PC-3 (cell line): ENCODE measurements at places on chromosomes 5 and 9. TPM values are rescaled to one million over a fixed set of nuclear protein-coding genes. Genes with fewer than 3 reads are reported as not detected.

- H3K4me1 ChIP-seq: no peaks in the 10 kb centered on the region
- no peak overlapping the region for H3K27ac ChIP-seq
- no peak for DNase-seq
- 0 out of 2 replicates have a peak, but pooled peaks cover 18% of the 10 kb centered on the region for H3K27me3 ChIP-seq
- H3K36me3 ChIP-seq: no peaks in the 10 kb centered on the region
- no peak overlapping the region for H3K4me3 ChIP-seq
Measured at GRCh38 chr9:135186248-135187164, 99.0 kb downstream of the OLFM1 start.

DNA sequence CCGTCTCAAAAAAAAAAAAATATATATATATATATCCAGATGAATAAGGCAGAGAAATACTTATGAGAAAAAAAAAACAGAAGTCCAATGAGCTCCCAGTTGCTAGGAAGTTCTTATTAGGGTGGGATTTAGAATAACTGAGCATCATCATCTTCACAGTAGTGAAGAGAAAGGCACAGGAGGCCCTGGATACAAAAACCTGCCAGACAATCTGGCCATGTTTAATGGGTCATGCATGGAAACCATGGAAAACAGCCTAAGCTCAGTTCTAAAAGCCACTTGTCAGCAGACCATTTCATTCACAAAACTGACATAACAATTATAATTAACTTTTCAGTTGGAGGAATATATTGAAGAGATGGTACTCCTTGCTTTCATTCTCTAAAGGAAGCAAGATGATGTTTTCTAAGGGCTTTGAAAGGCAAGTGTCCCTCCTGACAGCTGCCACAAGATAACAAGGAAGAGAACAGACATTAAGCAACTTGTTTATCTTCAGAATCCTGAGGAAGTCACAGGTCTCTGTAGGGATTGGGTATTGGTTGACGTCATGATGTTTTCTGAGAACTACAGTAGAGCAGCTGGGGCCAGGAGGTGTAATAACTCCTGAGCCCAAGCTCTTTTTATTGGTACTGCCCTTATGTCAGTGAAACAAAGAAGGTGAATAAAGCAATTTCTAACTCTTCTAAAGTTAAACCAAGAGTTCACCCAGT lies 463.1 kb downstream of the DMAC1 start:
- H3K4me1 ChIP-seq: no peaks in the 10 kb centered on the region
- H3K4me3 ChIP-seq: no peak overlapping the region
- H3K27me3 ChIP-seq: no peaks in the 10 kb centered on the region

GRCh38 chr9:73869264-73869663 lies 627.9 kb upstream of the RORB start:
- no peak overlapping the region for H3K4me3 ChIP-seq
- no peaks in the 10 kb centered on the region for H3K4me1 ChIP-seq
- H3K36me3 ChIP-seq: no peaks in the 10 kb centered on the region
- H3K27ac ChIP-seq: no peak overlapping the region

DNA sequence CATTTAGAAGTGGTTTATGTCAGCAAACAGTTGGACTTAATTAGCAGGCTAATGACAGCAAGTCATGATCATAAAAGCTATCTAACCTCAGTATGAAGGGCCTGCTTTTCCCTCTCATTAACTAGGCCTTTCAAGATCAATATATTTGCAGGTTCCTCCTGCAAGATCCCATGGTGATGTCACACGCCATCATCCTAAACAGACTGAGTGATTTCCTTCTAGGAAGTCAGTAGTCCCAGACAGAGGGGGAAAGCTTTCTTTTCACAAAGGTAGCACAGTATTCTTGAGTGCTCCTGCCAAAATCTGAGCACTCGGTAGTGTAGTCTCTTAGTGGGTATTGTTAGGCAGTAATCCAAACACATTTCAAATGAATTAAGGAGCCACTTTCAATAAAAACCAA lies 52.5 kb downstream of the UIMC1 start:
- no peak for DNase-seq
- H3K27me3 ChIP-seq: no peaks in the 10 kb centered on the region
- no peaks in the 10 kb centered on the region for H3K4me1 ChIP-seq
- peaks cover 28% of the 10 kb centered on the region for H3K36me3 ChIP-seq
- no peak overlapping the region for H3K4me3 ChIP-seq

DNA sequence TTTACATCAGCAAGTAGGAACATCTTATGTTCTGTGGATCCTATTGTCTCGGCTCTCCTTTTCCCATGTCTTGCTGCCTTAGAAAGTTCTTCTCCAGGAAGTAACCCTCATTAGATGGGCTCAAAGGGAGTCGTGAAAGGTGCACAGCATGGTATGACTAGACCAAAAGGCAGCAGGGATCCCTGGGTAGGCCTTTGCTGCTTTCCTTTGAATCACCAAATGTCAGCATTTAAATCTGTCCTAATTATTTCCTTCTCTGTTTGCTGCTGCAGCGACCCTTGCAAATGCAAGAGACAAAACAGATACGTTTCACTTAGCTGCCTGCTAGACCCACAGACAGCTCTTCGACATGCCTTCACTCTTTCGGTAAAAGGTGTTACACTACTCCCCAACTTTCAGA lies 218.4 kb downstream of the ACTL7B start:
- no peak overlapping the region for H3K27ac ChIP-seq
- no peak overlapping the region for H3K4me3 ChIP-seq
- H3K36me3 ChIP-seq: no peaks in the 10 kb centered on the region
- H3K4me1 ChIP-seq: no peaks in the 10 kb centered on the region

DNA sequence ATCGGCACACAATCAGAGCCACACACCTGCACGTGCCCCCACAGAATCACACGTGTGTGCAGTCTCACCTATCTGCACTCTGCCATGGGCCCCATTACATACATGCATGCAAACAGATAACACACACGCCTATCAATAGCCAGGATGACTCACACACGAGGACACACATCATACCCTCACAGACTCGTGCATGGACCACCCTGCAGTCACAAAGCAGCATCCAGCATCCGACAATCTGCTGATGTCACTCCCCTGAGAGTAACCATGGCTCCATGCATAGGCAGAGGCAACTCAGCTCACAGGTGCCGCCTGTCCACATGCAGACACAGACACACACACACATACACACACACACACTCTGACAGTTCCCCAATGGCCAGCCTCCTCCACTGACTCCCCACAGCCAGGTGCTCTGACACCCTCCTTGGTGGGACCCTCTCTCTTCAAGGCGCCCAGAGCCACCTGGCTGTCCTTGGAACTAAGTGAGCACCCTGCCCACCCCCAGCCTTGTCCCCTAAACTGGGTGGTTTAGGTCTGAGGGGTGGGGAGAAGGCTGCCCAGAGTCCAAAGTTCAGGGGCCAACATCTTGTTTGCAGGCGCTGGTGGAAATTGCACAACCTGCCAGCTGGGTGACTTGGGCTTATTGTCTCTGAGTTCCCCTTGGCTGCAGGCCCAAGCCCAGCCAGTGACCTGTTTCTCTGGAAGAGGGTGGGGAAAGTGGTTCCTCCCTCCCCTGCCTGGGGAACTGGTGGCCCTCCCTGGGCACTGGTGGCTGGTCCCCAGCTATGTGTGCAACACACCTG lies 34.6 kb upstream of the NEK6 start:
- peaks cover 53% of the 10 kb centered on the region for H3K4me1 ChIP-seq
- H3K36me3 ChIP-seq: no peaks in the 10 kb centered on the region
- peak; percentile 82 for DNase-seq
- no peaks in the 10 kb centered on the region for H3K27me3 ChIP-seq

GRCh38 chr5:29054694-29055093 lies 2016.3 kb upstream of the CDH9 start:
- no peak overlapping the region for H3K27ac ChIP-seq
- no peaks in the 10 kb centered on the region for H3K36me3 ChIP-seq
- no peak for DNase-seq

DNA sequence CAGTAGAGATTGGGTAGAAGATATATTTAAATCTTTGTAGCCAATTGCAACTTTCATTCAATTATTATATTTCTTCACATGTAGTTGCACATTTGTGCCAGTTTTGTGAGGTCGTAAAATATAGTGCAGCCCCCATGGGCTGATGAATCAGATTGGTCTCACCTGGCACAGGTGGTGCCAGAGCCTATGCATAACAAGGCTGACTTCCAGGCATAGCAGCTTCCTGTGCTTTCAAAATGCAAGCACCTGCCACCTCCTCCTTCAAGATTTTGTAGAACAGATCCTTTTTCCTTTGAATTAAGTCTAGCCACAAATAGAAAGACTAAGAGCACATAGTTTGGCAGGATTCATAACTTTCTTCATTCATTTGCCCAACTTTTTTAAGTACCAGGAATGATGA lies 87.1 kb downstream of the STARD4 start:
- no peaks in the 10 kb centered on the region for H3K36me3 ChIP-seq
- H3K27ac ChIP-seq: no peak overlapping the region
- DNase-seq: no peak
- H3K4me3 ChIP-seq: no peak overlapping the region
- H3K27me3 ChIP-seq: peaks cover 23% of the 10 kb centered on the region
- no peaks in the 10 kb centered on the region for H3K4me1 ChIP-seq

GRCh38 chr5:82586181-82586580 lies 308.0 kb upstream of the RPS23 start:
- no peak overlapping the region for H3K4me3 ChIP-seq
- H3K36me3 ChIP-seq: no peaks in the 10 kb centered on the region
- H3K27me3 ChIP-seq: no peaks in the 10 kb centered on the region
- no peak overlapping the region for H3K27ac ChIP-seq
- DNase-seq: no peak

GRCh38 chr9:87603854-87604490 lies 106.3 kb downstream of the DAPK1 start:
- H3K36me3 ChIP-seq: no peaks in the 10 kb centered on the region
- no peak for DNase-seq
- no peak overlapping the region for H3K4me3 ChIP-seq
- no peaks in the 10 kb centered on the region for H3K4me1 ChIP-seq
- no peak overlapping the region for H3K27ac ChIP-seq
- peaks cover 55% of the 10 kb centered on the region for H3K27me3 ChIP-seq

GRCh38 chr5:27598576-27598975 lies 560.2 kb upstream of the CDH9 start:
- DNase-seq: no peak
- H3K27ac ChIP-seq: no peak overlapping the region
- H3K4me1 ChIP-seq: no peaks in the 10 kb centered on the region
- no peak overlapping the region for H3K4me3 ChIP-seq
- no peaks in the 10 kb centered on the region for H3K36me3 ChIP-seq

DNA sequence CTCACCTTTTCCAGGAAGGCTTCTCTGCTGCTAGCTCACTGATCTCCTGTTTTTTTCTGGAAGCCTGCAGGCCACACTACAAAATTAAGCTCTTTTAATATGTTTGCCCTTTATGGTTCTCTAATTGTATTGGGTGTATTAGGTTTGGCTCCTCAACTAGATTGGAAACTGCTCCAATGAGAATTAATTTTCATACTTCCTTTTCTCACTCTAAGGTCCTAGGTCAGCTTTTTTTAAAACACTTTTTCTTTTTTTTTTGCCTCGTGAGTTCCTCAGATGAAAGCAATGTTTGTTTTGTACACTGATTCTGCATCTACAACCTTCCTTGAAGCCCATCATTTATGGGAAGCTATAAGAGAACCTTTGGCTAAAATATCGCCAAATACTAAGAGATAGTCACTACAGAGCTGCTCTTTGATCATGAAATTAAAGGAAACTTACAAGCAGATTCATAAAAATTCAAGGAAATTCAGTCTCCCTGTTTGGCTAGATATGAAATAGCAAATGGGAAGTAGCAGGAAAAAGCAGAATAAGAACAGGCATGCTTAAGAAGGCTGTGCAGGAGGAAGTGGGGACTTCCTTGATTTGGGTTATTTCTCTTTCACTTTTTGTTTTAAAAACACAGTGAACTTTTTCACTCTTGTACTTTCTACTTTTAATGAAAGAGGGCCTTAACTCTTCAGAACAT lies 55.2 kb upstream of the FYB1 start:
- H3K27ac ChIP-seq: no peak overlapping the region
- DNase-seq: no peak
- no peaks in the 10 kb centered on the region for H3K4me1 ChIP-seq

GRCh38 chr5:76209297-76209696 lies 126.1 kb downstream of the SV2C start:
- H3K4me3 ChIP-seq: no peak overlapping the region
- DNase-seq: peak; percentile 6
- no peaks in the 10 kb centered on the region for H3K4me1 ChIP-seq
- H3K27ac ChIP-seq: no peak overlapping the region
- H3K27me3 ChIP-seq: peaks cover 4% of the 10 kb centered on the region; the same call in 1 of the 2 replicates
- H3K36me3 ChIP-seq: no peaks in the 10 kb centered on the region

DNA sequence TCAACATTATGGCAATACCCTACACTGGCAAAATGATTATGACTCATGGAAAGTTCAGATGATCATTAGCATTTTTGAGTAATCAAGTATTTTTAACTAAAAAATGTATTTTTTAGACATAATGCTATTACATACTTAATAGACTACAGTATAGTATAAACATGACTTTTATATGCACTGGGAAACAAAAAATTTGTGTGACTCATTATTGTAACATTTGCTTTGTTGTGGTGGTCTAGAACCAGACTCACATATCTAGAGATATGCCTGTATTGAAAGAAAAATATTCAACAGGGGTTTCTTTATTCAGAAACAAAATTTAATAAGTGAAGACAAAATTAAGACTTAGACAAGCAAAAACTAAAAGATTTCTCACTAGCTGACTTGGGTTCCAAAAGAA lies 385.3 kb upstream of the RIOK2 start:
- no peaks in the 10 kb centered on the region for H3K4me1 ChIP-seq
- no peak overlapping the region for H3K4me3 ChIP-seq
- no peaks in the 10 kb centered on the region for H3K27me3 ChIP-seq
- H3K27ac ChIP-seq: no peak overlapping the region

DNA sequence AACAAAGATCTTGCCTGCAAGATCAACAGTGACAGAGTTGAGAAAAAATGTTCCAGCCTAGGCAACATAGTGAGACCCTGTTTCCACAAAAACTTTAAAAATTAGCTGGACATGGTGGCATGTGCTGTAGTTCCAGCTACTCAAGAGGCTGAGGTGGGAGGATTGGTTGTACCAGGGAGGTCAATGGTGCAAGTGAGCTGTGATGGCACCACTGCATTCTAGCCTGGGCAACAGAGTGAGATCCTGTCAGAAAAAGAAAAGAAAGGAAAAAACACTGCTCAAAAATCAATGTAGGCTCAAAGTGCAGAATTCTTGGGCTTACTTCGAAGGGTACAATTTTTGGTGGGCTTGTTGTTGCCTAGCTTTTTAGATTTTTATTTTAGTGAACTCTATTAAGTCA lies 145.4 kb downstream of the PLPPR1 start:
- DNase-seq: no peak
- H3K27ac ChIP-seq: no peak overlapping the region
- H3K27me3 ChIP-seq: no peaks in the 10 kb centered on the region
- no peak overlapping the region for H3K4me3 ChIP-seq
- H3K4me1 ChIP-seq: no peaks in the 10 kb centered on the region

GRCh38 chr9:70868041-70868440 lies 253.4 kb downstream of the TRPM3 start:
- H3K27me3 ChIP-seq: peaks cover 21% of the 10 kb centered on the region; the same call in 1 of the 2 replicates
- H3K4me3 ChIP-seq: no peak overlapping the region
- no peak overlapping the region for H3K27ac ChIP-seq
- H3K4me1 ChIP-seq: no peaks in the 10 kb centered on the region
- no peak for DNase-seq

GRCh38 chr9:101162231-101162630 lies 133.7 kb downstream of the PLPPR1 start:
- no peak overlapping the region for H3K4me3 ChIP-seq
- no peaks in the 10 kb centered on the region for H3K4me1 ChIP-seq
- no peaks in the 10 kb centered on the region for H3K36me3 ChIP-seq
- no peak overlapping the region for H3K27ac ChIP-seq

The UIMC1 gene
- total RNA-seq: 20.7 and 24.7 TPM in 2 replicates

The CFAP157 gene
- total RNA-seq: not detected in 2 replicates

The DENND1A gene
- 18.6 and 29.7 TPM in 2 replicates for total RNA-seq

The GABBR2 gene
- total RNA-seq: 0.44 and 1.7 TPM in 2 replicates

The PCDHB11 gene
- 0.40 and 0.69 TPM in 2 replicates for total RNA-seq

The WNK2 gene
- total RNA-seq: 11.7 and 15.5 TPM in 2 replicates

The ADAMTSL2 gene
- not detected in 2 replicates for total RNA-seq

The PFN3 gene
- total RNA-seq: not detected in 2 replicates

The ADAM19 gene
- total RNA-seq: 115 and 130 TPM in 2 replicates

The LOX gene
- 0.18 and 0.23 TPM in 2 replicates for total RNA-seq

The BTNL3 gene
- total RNA-seq: not detected in 2 replicates

The ARL14EPL gene
- total RNA-seq: not detected in 2 replicates
